Epithelial cell of prostate (primary cell): ENCODE measurements at places on chromosomes 13 and 19.
A peak's percentile ranks its signal among the peaks of the same experiment; 100 is the strongest.

- DNase-seq: no peak
Measured at GRCh38 chr19:17977021-17977420, 10.1 kb downstream of the KCNN1 start.

DNA sequence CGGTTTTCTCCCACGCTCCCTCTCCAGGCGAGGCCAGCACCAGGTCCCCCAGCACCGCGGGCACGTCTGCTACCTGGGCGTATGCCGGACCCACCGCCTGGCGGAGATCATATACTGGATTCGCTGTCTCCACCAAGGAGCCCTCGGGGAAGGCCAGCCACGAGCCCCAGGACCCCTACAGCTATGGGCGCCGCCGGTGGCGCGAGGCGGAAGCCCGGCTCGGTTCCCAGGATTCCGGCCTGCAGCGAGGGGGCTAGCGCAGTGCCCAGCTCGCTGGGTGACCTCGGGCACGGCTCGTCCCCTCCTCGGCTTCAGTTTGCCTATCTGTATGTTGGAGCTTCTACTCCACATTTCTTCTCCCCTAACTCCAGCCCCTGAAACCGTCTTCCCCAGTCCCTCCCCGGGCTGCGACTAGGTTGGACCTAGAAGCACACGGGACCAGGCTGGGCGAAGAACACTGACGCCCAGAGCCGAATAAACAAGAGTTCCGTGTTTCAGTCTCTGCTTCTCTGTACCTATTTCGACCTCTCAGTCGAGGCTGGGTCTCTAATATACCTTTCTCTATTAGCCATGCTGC is 749 bp upstream of the CPT1C start:
- DNase-seq: no peak

DNA sequence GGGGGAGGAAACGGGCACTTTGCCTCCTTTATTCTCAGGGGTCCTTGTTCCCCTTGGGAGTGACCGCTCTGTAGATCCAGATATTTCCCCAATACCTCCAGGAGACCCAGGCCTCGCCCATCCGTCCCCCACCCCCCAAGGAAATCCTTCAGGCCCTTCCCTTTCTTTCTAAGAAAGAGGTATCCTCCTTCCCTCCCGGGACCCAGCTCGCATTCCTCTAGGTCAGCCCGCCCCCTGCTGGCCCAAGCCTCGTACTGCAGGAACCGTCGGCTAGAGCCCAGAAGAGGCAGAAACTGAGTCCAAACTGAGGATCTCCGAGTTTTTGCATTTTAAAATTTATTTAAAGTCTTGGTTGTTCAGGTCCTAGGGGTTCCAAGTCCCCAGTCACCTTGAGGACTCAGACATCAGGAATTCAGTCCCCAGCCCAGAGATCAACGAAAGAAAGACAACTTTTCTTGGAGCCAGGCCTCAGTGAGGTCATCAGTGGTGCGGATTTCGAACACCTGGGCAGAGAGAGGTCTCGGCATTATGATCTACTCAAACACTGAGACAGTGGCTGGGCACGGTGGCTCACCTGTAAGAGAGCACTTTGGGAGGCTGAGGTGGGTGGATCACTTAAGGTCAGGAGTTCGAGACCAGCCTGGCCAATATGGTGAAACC is 7.5 kb upstream of the LRFN1 start:
- no peak for DNase-seq

DNA sequence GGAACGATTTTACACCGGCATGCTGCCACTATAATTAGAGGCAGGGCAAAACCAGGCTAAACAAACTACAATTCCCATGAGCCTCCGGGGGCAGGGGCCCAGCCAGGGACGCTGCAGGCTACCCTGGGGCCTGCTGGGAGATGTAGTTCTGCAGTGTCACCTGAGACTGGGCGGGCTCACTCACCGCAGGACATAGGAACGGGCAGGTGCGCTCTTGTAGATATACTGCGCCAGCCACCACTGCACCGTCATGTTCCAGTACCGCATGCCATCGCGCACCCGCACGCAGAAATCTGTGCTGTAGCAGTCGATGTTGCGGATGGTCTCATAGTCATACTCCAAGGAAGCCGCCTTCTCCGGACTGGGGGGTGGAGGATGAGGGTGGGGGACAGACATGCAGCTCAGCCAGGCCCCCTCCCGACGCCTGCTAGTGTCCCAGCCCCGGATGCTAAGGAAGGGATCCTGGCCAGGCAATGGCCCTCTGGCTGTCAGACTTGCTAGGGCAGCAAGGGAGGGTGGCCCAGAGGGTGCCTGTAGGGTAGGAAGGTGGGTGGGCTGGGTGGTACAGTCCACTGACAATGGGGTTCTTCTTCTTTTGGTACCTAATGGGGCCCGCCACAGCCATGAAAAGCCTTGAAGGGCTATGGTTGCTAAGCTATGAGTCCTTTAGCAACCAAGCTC is 5.8 kb upstream of the TMC4 start:
- no peak for DNase-seq

- DNase-seq: no peak
Measured at GRCh38 chr19:10516671-10517286, 468 bp downstream of the S1PR5 start.

DNA sequence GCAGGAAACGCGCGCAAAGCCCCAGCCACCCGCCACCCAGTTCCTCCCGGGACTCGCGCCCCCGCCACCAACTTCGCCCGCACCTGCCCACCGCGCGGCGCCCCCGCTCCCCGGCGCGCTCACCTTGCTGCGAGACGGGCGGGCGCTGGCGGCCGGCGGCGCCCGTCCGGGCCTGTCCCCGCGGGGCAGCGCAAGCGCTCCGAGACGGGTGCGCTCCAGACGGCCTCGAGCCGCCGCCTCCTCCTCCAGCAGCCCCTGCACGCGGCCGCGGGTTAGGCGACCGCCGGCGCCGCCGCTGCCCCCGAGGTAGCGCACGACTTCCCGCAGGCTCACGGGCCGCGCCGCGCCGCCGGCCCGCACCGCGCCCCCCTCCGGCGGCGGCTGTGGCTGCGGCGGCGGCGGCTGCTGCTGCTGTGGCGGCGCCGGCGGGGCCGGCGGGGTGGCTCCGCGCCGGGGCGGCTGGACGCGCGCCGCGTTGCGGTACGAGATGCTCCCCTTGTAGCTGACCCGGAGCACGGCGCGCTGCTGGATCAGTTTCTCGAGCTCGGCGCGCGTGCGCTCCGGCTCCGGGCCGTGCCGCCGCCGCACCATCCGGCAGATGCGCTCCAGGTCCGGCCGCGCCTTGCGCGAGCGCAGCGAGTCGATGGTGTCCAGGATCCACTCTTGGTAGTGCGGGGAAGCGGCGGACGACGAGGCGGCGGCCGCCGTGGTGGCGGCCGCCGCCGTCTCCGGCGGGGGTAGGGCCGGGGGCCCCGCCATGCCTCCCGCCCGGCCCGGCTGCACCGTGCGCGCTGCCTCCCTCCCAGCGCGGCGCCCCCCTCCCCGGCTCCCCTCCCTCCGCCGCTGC is 666 bp downstream of the SAMD1 start:
- no peak for DNase-seq

- no peak for DNase-seq
Measured at GRCh38 chr19:50669302-50670101, 20.3 kb downstream of the C19orf81 start.

DNA sequence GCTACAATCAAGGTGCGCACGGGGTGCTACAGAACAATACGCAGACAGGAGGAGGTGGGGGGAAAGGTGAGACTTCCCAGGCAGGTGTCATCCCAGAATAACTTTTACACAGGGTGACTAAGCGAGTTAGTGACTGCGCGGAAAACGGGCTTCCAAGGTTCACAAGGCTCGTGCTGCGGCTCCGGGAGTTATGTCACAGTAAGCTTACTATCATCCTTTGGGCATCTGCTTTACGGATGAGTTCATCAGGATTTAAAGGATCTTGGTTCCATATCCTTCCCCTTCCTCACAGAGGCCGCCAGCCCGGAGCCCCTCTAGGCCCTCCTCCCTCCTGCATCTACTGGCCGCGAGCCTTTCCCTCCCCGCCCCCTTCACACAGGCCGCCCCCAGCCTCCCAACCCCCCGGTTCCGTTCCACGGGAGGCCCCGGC is 474 bp upstream of the IFT88 start:
- peak; percentile 73 for DNase-seq

DNA sequence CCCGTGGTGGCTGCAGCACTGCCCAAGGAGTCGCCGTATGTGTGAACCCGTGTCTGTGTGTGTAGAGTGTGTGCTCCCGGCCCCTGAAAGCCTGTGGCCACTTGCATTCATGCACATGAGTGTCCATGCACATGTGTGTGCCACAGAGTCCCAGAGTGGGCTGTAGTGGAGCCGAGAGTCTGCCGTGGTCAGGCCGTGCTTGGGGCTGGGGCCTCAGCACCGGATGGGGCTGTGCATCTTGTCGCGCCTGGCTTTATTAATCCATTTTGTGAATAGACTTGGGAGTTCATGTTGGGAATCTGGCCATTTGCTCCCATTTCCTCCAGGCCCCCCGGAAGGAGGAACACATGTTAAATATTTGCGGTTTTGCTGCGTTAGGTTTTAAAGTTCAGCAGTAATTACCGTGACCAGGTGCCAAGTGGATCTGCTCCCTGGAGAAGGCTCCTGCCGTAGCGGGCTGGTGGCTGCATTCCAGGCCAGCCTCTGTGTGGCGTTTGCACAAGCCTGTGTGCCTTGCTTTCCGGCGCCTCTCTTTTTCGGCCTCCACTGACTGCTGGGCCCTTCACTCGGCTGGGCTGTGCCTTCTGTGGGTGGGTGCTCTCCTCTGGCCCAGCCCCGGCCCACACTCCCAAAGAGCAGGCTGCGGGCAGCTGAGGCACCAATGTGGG is 69.2 kb upstream of the KCTD15 start:
- no peak for DNase-seq

DNA sequence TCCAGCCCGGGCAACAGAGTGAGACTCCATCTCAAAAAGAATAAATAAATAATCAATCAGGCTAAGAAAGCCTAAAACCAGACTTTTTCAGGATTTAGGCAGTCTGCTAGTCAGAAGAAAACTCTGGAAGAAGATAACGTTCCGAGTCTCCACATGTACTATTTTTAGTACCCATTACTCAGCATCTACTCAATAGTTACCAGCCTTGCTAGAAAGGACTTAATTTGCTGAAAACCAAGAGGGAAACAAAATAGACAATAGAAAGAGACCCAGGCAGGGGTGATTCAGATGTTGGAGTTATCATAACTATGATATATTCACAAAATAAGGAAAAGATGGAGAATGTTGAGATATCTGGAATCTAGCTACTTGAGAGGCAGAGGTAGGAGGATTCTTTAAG is 3.6 kb upstream of the LIN7B start:
- DNase-seq: no peak

- no peak for DNase-seq
Measured at GRCh38 chr13:110265682-110266430, 41.1 kb downstream of the COL4A1 start.

DNA sequence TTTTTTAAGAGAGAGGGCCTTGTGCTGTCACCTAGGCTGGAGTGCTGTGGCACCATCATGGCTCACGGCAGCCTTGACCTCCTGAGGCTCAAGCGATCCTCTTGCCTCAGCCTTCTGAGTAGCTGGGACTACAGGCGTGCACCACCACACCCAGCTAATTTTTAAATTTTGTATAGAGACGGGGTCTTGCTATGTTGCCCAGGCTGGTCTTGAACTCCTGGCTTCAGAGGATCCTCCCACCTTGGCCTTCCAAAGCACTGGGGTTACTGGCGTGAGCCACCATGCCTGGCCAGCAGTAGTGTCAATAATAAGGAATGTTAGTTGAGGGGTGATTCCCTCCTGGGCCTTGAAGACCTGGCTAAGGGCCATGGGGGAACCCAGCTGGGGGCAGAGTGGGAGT is 23.6 kb downstream of the MAST3 start:
- no peak for DNase-seq

DNA sequence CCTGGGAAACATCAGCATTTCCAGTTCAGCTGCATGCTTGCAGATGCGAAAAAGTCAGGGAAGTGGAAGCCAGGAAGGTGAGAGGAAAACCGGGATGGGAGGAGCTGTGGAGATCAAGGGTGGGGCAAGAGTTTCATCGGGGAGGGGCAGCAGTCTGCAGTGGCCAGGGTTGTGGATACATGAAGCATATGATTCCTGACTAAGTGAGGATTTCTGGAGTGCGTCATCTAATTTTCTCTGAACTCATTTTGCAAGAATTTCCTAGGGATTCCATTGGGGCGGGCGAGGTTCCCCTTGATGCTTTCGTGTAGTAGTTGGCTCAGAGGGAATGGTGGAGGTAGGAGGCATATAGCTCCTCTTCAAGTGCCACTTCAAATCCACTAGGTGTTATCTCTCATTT is 344.1 kb upstream of the TMTC4 start:
- no peak for DNase-seq

DNA sequence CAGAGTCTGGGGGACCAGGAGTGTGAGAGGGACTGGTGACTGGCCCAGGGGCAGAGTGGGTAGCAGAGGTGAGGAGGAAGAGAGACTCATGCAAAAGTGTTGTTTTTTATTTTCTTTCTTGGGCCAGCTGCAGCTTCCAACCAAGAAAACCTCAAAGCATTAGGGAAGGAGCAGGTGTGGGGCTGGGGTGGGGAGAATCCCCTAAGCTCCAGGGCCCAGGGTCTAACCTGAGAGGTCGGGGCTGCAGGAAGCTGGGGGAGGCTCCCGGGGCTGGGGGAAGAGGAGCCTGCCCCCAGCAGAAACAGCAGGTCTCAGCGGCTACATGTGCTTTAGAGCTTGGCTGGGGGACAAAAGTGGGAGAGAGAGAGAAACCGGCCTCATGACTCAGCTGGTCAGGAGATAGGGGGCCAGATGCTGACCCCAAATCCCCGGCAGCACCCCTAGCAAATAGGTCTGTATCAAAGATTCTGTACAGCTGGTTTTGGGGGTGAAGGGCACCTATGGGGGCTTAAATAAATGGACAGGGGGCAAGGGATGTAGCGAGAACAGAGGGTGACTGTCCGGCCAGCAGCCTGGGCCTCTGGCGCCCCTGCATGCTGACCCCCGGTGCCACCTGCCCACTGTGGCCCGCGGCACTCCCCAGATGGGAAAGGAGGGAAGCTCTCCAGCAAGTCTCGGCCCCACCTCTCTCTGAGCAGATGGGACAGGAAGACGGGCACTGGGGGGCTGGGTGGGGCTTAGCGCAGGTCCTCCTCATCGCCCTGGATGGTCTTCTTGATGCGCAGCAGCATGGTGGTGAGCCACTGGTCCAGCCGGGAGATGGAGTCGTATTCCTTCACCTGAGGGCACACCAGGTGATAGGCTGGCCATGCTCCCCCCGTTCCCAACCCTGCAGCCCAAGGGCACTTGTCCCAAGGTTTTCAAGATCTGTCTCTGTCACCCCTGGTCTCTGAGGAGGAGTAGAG is 3.8 kb upstream of the KPTN start:
- DNase-seq: no peak

GRCh38 chr19:17332677-17333581 is 1.7 kb downstream of the ANO8 start:
- no peak for DNase-seq

GRCh38 chr19:58519087-58519354 is 589 bp downstream of the ZBTB45 start:
- DNase-seq: no peak
